ENCODE measurements at places on chromosomes 12 and 14.

DNA sequence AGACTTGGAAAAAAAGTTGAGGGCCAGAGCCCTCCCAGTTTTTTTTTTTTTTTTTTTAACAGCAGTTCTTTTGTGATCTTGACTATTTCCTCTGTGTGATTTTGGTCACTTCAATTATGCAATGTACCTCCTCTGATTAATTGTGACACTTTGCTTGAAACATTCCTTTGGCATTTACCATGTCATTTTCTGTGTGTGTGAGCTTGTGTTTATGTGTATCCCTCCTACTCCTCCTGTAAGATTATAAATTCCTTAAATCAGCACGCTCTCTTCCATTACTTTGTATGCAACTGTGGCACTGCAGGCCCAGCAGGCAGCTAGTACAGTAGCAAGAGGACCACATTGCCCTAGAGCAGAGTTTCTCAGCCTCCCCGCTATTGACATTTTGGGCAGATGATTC is 33.2 kb upstream of the GALNT16 start:
- DNase-seq, result peak; percentile 50

DNA sequence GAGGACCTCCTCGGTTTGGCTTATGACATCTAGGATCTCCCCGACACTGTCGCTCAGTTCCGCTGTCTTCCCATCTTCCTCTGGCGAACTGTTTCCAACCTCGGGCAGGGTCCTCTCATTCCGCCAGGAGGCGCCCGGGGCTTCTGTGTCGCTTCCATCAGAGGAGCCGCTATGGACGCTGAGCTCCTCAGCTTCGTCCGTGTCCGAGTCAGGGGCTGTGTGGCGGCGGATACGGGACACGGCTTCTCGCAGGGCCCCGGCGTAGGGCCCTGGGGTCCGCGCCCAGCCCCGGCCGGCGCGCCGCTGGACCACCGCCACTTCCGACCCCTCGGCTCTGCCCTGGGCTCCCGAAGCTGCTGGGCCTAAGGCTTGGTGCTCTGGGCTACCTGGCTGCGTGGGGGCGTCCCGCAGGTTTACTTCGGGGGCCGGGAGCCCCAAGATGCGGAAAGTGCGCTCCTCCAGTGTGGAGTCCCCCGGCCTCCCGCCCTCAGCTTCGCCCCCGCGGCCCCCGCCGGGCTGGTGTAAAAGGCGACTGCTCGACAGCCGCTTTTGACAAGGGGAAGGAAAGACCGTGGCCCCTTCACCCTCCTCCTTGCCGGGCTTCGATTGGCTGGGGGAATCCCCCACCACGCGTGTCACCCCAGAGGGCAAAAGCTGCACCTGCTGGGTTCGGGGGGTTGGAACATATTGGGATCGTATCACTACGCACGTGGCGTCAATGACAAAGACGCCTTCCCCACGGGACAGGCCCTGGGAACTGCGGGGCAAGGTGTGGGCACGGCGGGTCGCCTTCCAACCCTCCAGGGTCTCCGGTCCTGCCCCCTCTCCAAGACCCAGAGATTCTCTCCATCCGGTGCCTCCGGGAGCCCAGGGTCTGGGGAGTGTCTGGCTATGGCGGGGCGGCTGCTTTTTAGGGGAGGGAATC is 2.1 kb downstream of the DDN start:
- peak; percentile 83 for DNase-seq

- peak; percentile 55 for DNase-seq
These were observed 190.2 kb downstream of the ANO4 start for GRCh38 chr12:100984796-100985195.

DNA sequence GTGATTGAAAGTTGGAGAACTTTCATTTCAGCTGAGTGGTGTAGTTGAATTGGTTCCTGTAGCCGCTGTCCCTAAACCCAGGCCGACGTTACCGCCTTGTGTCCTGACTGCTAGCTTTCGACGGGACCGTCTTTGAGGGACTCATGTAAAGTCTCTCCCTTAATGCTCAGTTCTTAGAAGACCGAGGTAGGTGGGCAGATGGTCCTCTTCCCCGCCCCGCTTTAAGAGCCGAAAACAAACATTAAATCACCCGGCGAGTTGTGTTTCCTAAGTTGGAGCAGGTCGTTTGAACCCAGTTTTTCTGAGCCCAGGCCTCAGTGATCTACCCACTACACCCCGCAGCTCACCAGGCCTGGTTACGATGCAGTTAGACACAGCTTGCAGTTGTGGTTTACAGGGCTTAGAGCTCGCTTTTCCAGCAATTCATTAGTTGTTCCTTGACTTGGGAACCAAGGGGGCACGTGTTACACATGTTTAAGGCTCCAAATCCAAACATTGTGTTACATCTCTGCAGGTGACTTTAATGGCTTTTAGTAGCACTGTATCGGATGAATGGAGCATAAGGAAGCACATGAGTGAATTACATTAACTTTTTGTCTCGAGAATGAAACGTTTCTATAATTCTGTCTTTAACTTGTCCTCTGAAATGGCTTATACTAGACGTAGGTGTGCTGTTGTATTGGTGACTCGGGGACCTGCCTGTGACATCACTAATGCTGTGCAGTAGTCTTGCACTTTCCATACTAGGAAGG is 790 bp downstream of the NEDD1 start:
- peak; percentile 50 for DNase-seq

DNA sequence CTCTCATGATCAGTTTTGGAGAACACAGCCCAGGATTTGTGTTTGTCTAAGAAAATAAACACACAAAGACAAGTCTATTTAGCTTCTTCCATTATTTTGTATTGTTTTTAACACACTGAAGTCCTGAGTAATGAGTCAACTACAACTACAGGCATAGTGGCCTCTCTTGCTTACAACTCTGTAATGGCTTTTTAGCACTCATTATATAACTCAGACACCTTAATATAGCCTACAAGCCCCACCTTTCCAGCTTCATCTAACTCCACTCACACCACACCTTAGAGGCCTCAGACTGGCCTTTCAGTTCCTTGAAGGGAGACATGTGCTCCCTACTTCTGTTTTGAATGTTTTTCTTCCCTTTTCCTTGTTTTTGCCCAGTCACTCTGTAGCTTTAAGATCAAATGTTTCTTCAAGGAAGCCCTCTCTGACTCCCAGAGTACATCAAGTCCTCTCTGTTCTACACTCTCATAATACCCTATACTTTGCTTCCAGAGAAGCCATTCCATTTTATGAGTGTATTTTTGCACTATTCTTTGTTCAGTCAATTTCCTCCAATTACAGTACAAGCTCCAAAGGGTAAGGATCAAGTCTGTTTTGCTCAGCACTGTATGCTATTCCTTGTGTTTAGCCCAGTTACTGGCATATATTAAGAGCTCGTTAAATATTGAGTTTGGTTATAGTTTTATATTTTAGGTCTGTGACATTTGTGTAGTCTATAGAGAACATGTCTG is 233.6 kb upstream of the ARHGAP5 start:
- DNase-seq, result peak; percentile 14

DNA sequence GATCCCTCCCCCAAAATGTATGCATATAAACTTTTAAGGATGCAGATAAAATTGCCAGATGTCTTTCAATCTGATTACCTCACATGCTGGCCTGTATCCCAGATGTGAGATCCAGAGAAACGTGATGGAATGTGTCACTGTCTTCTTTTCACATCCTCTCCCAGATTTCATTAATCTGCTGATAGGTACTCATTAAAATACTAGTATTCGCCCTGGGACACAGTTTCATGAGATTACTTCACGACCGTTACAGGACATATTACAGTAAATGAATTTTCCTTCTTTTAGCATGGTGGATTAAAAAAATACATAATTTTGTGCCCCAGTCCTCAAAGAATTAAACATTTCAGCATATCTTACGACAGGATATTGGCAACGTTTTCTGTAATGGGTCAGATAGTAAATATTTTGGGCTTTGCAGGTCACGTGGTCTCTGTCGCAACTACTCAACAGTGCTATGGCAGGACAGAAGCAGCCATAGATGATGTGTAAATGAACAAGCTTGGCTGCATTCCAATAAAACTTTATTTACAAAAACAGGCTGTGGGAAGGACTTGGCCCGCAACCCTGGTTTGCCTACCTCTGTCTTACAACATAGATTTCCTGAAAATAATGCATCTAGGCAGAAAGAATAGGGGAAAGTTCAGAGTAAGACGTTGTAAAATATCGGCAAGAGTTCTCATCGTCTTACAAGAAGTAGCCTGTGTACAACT is 156.0 kb upstream of the DIO3 start:
- DNase-seq, result peak; percentile 64

DNA sequence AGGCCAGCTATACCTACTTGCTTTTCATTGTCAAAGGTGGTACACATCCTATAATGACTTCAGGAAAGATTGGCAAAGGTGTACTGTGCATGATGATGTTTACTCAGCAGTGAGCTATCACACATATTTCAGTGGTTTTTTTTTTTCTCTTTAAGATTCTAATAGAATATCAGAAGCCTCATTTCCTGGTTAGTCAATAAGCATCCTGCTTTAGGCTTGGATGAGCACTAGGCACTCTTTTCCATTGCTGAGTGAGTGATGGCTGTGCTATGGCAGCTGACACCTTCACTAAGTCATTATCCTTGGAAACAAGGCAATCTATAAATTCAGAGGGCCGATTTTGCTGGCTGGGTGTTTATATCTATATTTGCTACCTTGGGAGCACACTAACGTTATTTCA is 161.1 kb upstream of the RASSF8 start:
- no peak for DNase-seq

GRCh38 chr12:20409607-20410377 is 41.5 kb downstream of the PDE3A start:
- no peak for DNase-seq

DNA sequence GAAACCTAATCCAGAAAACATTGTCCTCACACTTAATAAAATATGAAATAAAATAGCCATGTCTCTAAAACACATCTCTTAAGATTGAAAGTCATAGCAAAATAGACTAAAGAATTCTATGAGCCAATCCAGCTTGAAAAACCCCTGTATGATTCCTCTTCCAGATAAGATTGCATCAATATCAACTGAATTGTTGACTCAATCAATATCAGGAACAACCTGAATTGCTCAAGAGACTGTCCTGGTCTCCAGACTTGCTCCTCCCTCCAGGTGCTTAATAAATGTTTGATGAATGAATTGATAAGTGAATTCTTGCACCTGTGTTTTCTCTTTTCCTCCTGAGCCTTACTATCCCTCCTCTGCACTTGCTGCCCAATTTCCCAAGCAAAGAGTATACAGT is 162.1 kb downstream of the NTF3 start:
- no peak for DNase-seq

- peak; percentile 90 for DNase-seq
These were observed 51.5 kb downstream of the DCAF5 start for GRCh38 chr14:69101331-69101826.

DNA sequence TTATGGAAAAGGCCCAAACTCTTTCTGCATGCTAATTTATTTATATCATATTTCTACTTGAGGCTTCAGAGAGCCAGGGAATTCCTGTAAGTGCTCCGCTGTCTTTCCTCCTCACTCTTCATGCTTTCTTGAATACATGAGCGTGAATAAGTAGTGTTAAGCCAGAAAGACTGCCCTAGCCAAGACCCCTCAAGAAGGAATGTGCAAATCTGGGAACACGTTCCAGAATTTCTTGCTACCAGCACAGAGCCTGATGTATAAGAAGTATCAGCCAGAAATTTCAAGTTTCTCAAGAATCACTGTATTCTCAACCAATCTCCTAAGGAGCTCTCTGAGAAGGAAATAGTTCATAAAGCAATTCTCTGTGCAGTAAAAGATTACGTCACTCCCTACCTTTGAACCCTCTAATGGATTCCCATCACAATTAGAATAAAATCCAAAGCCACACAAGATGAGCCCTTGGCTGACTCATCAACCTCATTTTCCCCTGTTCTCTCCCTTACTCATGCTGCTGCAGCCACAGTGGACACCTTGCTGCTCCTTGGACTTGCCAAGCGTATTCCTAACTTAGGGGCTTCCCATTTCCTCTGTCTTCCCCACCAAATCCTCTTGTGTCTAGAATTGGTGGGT is 6.9 kb upstream of the TSPAN8 start:
- DNase-seq, result no peak

DNA sequence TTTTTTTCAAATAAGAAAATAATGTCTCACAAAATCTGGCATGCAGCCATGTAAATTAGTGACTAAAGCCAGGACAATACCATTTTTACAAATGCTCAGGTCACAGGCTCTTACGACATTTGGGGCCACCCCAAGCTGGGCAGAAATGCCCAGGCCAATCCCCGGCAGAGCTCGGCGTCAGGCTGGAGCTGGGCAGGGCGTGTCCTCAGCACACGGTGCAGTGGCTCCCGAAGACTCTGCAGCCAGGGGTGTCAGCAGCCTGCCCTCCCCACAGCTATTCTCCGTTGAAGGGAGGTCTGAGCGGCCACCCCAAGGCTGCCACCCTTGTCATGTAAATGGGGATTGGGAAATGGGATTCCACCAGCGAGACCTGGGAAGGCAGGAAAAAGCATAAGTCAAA is 158.6 kb downstream of the DICER1 start:
- DNase-seq, result no peak

DNA sequence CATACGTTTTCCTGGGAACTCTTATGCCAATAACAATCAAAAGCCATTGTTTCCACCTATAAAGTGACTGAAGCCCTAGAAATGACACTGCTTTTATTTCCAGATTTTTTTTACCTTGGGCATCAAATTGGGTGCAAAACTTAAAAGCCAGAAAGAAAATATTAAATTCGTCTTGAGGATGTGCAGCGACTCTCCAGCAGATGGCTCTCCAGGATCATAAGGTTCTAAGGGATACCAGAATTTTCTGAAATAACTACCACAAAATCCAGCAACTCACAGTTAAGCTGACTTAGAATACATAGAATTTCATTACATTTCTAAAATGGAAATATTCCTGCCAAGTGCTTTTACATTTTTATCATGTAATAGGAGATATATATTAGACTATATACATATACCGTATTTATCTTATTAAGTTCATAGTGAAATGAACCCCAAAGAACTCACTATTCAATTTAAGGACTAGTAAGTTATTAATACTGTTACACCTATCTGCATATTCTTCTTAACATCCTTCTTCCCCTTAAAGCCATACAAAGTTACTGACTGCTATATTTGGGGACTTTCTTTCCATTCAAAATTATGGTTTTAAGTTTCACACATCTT is 44.0 kb downstream of the ARMH4 start:
- DNase-seq, result peak; percentile 68

DNA sequence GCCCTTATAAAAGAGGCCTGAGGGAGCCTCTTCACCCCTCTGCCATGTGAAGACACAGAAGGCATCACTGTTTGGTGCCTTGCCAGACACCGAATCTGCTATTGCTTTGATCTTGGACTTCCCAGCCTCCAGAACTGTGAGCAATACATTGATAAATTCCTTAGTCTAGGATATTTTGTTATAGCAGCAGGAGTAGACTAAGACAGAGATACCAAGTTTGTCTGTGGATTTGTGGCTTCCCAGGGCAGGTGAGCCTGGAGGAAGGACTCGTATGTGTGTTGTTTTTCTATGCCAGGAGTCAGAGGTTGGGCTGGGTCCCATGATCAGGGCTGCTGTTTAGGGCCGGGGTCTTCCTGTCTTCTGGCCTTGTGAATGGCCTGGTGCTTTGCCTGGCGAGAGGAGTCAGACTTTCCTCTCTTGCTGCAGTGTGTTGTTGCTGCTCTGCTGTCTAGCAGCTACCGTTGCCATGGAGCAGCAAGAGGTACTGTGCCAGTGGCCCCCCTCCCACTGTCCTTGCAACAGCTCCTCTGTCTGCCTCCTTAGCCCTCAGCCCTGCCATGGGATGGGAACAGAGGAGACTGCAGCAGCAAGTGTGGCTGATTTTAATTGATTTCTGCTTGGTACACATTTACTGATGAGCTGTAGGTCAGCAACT is 111.2 kb downstream of the CHST11 start:
- DNase-seq, result no peak

- peak; percentile 47 for DNase-seq
These were observed 83.8 kb downstream of the NRXN3 start for GRCh38 chr14:78253986-78254385.
